NCI-H2171 (cell line): ENCODE measurements at places on chromosomes 3 and 15.

DNA sequence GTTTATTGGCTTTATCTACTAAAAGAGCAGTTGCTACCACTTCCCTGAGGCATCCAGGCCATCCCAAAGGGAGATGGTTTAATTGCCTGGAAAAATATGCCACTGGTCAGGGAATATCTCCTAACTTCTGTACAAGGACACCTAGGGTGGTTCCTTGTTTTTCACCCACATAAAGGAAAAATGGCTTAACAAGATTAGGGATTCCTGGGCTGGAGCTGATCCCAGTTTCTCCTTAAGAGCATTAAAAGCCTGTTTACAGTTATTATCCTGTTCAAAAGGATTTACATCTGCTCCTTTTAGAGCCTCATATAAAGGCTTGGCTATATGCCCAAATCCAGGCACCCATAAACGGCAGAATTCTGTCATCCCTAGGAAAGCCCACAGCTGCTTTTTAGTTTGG is 70.2 kb upstream of the WNT7A start:
- DNase-seq: no peak

- peak; percentile 52 for DNase-seq
Observed at GRCh38 chr3:10558736-10559135, 53.4 kb upstream of the ATP2B2 start.

GRCh38 chr3:70250492-70250891 is 61.9 kb downstream of the MDFIC2 start:
- no peak for DNase-seq

- no peak for DNase-seq
Observed at GRCh38 chr3:45097296-45097883, 48.8 kb downstream of the CDCP1 start.

- no peak for DNase-seq
Observed at GRCh38 chr15:101399431-101399830, 90.1 kb downstream of the PCSK6 start.

DNA sequence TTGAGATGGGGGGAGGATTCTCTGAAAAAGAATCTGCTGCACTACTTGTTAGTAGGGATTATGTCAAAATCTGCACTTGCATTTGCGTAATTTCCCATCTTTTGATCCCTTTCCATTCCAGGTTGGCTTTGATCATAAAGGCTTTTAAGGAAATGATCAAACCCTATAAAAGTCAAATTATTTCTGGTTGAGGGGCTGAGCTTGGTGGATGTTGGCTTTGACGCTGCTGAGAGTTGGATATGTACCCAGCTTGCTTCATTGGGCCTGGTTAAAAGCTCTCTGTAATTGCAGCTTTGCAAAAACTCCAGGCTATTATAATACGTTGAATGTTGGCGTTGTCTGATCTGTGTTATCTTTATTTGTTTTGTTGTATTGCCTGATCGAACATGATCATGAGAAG is 12.0 kb downstream of the LRRC3B start:
- DNase-seq: no peak

DNA sequence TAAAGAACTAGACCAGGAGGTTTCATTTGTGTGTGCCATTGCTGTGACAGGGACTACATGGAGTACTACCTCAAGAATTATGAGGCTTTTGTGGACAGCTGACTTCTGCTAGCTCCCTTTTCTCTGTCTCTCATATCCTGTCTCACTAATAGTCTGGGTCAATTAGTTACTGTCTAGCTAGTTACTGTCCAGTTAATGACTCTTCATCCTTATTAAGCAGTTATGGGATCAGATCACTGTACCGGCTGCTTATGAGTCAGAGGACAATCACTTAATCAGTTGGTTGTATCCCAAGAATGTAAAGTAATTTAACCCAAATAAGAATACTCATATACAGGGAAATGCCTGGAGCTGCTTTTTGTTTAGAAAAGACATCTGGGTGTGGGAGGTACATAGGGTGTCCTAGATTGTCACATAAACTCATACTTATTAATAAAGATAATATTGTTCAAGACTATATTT is 158.0 kb downstream of the CDIN1 start:
- no peak for DNase-seq

- no peak for DNase-seq
Observed at GRCh38 chr3:33918126-33918756, 119.8 kb downstream of the PDCD6IP start.

- no peak for DNase-seq
Observed at GRCh38 chr15:101068961-101069653, 149.9 kb downstream of the LRRK1 start.
